ENCODE measurements at places on chromosomes 2 and 18. TPM values are rescaled to one million over a fixed set of nuclear protein-coding genes. Genes with fewer than 3 reads are reported as not detected.

The IL1F10 gene
- total RNA-seq = not detected

The CFAP53 gene
- total RNA-seq = 0.28 TPM

The KATNAL2 gene
- 0.38 TPM for total RNA-seq

The RND3 gene
- total RNA-seq = 58.3 TPM

The ITGA4 gene
- 22.4 TPM for total RNA-seq

The MEP1B gene
- 0.19 TPM for total RNA-seq

The AMER3 gene
- total RNA-seq = not detected
